Esophagus squamous epithelium (tissue), 5 donors: ENCODE measurements at places on chromosomes 7 and 10.

GRCh38 chr7:77995717-77996116 lies 197.1 kb downstream of the PHTF2 start:
- no peak for DNase-seq

- no peak for DNase-seq
These were observed 85.6 kb upstream of the FRMD4A start for GRCh38 chr10:14416308-14416700.

GRCh38 chr10:51501396-51501795 lies 198.0 kb downstream of the CSTF2T start:
- DNase-seq, result no peak

DNA sequence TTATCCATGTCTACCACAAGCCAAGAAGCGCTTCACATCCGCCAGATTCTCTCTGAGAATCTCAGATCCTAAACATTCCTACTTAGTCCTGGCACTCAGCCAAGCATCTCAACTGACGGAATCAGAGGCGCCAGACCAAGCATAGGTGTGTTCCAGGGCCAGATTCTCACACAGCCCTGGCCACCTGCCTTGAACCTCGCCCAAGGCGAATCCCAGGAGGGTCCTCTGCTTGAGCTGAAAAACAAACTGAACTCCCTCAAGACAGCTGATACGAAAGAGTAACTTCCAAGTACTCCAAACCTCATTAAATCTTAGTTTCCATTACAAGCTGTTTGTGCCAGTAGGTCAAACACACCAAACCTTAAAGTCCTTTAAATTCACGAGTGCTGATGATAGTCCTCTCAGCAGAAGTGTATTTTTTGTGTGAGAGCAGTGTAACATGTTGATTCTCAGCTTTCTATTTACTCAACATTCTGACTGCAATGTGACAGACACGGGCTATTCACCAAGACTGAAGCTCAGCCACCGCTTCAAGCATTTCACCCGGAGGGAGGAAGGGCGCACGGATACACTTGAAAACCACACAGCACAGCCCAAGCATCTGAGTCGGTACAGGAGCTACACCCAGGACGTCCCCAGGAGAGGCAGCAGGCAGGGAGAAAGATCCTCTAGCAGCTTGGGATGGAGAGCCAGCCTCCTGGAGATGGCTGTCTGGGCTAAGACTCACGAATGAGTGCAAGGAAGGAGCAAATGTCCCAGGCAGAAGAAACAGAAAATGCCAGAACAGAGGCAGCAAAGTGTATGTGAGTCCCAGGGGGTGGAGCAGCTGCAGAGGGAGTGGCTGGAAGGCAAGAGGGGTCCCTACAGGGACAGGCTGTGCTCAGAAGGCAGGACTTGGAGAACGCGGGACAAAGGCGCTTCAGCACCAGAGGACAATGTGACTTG lies 6.0 kb downstream of the PARD3 start:
- no peak for DNase-seq

- DNase-seq, result no peak
These were observed 1.9 kb upstream of the ACBD5 start for GRCh38 chr10:27242473-27242950.

GRCh38 chr7:73779517-73779916 lies 9.4 kb upstream of the CLDN3 start:
- no peak for DNase-seq
